Bone marrow (tissue), 2 donors: ENCODE measurements at places on chromosomes 6 and 20.
A peak's percentile ranks its signal among the peaks of the same experiment; 100 is the strongest.

- DNase-seq = no peak
Measured at GRCh38 chr6:167266830-167267555, 24.1 kb upstream of the UNC93A start.

DNA sequence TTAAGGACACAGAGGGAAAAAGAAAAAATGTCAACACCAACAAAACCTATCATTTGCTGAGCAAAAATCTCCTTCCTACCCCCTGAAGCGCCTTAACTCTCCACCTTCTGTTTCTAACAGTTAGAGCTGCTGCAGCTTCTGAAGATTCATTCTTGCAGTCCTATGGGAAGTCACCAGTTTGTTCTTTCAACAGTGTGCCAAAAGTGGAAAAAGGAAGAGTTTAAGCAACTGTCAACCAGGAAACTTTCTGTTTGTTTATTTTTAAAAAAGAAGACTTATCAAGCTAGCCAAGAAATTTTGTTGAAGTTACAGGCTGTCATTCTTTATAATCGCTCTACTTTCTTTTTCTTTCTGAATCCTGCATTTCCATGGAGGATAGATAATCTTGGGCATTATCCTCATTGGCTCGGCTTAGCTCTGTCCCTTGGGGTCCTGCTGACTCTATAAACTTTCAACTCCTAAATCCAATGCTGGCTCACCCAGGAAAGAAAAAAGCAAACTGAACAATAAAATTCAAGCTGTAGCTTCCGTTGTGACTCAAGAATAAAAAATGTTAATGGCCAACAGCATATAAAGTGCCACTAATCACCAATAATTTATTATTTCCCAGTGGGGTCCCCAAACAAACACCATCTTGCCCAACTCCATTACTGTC is 172.8 kb upstream of the CITED2 start:
- no peak for DNase-seq

DNA sequence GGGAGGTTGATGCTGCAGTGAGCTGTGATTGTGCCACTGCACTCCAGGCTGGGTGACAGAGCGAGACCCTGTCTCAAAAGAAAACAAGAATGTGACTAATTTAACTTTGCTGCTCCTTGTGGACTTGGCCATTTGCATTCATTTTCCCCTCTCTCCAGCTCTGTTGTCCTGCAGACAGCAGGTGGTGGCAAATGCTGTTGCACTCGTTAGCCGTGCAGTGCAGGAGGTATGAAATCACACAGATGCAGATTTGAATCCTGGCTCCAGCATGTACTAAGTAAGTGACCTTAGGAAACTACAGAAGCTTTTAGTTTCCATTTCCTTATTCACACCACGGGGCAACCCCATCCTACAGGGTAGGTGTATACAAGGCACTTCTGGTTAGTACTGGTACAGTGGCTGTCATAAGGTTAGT is 9.6 kb upstream of the BEND3 start:
- DNase-seq = no peak

GRCh38 chr6:100212131-100212530 is 218.1 kb upstream of the MCHR2 start:
- no peak for DNase-seq

GRCh38 chr6:157030755-157031154 is 253.6 kb downstream of the ARID1B start:
- DNase-seq = no peak

GRCh38 chr6:63997734-63998133 is 362.1 kb downstream of the PHF3 start:
- DNase-seq = no peak

- no peak for DNase-seq
Measured at GRCh38 chr20:46144432-46145025, 26.4 kb downstream of the CD40 start.

DNA sequence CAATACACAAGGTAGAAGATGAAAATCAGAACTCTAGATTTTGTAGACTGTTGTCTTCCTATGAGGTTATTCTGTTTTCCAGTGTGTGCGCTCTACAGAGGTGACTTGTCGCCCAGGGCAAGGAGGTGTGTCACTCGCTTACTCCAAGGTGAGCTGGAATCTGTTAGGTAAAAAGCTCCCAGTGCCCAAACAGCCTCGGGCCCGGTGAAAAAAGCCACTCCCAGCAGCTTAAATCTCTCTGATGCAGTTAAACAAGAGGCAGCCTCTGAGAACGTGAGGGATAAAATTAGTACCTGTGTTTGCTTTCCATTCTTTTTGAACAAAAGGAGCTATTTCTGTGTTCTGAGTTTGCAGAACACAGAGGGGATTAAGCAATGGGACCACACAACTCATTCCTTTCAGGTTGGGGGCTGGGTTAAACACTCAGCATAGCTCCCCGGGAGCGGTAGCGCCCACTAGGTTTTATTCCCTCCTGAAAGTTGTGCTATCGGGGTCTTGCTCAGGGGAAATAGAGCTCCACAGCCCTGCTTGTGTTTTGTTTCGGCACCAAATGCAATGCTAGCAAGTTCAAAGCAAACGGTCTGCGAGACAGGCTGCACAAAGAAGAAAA is 181.2 kb downstream of the FOXA2 start:
- DNase-seq = no peak

- no peak for DNase-seq
Measured at GRCh38 chr6:139595183-139595582, 220.7 kb upstream of the CITED2 start.

GRCh38 chr6:64084185-64084663 is 448.6 kb downstream of the PHF3 start:
- no peak for DNase-seq

DNA sequence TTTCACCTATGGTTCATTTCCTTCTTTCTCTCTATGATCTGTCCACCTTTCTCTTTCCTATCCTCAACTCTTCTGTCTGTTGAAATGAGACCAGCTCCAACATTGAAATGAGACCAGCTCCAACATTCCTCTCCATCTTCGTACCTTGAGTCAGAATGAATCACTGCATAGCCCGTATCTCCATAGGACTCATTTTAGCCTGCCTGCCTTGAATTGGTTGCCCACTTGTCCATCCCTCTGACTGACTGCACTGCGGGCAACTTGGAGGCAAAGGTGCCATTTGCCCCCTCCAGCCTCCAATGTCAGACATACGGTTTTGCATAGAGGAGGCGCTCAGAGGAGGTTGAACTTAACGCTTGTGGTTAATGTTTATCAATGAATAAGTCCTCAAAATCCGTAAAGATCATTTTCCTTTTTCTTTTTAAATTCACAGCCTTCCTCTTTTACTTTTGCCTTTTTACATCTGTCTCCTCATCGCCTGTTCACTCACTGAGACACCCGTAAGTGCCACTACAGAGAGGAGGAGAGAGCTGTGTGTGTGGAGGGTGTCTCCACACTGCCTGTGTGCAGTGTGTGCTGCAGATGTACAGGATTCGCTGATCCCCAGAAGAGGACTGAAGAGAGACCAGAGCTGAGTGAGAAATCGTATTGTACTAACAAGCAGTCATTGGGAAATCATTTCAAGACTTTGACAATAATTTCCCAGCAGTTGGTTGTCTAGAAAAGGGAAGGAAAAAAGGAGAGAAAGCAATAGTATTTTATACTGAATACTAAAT is 579.6 kb upstream of the MAP3K7 start:
- no peak for DNase-seq

DNA sequence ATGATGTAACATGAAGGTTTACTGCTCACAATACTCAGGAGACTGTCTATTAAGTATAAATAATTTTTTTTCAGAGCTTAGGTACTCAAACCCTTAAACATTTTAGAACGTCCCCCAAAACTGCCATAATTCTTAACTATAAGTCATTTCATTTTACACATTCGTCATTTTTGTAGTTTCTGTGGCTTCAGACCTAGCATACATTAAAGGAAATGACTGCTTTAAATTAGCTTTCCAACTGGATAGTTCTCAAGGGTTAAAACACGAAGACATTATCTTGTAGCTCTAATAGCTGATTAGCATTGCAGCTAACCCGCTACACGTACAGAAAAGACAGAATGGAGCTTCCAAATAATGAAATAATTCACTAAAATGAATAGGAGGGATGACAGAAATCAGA is 24.9 kb upstream of the PLN start:
- DNase-seq = no peak

DNA sequence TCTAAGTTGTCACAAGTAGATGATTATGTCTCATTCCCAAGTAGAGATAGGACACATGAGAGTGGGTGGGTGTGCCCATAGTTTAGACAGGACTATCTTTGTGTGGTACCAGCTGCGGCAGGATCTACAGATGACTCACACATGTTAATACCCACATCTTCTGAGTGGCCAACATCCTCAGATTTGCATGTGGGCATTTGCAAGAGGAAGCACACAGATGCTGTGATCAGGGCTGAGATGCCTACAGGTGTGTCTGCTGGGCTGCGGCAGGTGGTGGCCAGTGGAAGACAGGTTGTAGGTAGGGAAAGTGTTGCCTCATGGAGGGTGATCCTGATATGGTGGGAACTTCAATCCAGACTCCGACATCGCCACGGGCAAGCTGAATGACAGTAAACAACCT is 50.8 kb downstream of the UTRN start:
- peak; percentile 15 for DNase-seq

DNA sequence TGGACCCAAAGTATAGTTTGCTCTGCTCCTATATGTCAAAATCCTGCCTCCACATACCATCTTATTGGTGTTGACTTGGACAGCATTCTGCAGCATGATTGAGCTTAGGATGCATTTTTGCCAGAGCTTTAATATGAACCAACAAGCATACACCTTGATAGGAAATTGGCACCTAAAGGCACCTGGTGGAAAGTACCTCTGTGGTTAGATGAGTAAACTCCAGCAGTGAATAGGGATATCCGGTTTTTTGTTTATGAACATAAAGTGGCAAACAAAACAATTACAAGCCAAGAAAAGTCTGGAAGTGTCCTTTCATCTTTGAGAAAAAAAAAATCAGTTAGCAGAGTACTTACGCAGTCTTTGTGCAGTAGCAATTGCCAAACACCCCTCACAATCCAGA is 6.2 kb upstream of the CYP24A1 start:
- no peak for DNase-seq

- DNase-seq = no peak
Measured at GRCh38 chr20:46975976-46976375, 81.3 kb downstream of the EYA2 start.

- DNase-seq = no peak
Measured at GRCh38 chr6:37254881-37255280, 2.7 kb upstream of the TBC1D22B start.

GRCh38 chr6:155493026-155493693 is 37.5 kb upstream of the NOX3 start:
- DNase-seq = no peak

GRCh38 chr6:159929819-159930218 is 39.0 kb downstream of the MAS1 start:
- DNase-seq = no peak

DNA sequence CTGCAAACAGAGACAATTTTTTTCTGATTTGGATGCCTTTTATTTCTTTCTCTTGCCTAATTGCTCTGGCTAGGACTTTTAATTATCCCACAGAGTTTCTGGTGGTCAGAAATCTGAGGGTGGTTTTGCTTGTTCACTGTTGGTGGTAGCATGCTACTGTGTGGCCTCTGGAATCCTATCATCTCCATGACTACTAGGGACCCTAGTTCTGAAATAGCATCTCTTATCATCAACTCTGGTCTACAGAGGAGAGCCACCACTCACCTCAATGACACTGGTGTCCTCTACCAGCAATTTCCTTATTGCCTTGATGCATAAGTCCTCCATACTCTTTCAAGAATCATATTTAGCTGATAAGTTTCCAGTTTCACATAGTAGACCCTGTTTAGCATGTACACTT is 27.5 kb upstream of the STX11 start:
- DNase-seq = no peak

DNA sequence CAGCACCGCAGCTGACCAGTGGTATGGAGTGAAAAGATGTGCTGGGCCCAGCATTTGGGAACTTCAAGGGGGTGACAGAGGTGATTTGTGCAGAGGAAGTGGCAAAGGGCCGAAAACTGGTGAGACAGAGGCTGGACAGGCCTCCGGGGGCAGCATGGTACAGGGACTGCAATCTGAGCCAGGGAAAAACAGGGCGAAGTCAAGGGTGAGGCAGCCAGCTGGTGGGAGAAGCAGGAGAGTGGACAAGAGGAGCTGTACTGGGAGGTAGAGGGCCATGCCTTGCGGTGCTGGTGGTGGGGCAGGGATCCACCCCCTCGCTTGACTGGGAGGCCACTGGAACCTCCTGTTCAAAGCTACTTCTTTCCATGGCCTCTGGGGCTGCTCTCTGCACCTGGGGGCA is 7.3 kb upstream of the GFRA4 start:
- no peak for DNase-seq

GRCh38 chr6:104728448-104728847 is 131.3 kb downstream of the HACE1 start:
- DNase-seq = no peak

GRCh38 chr6:127451388-127451787 is 7.8 kb downstream of the KIAA0408 start:
- DNase-seq = no peak

DNA sequence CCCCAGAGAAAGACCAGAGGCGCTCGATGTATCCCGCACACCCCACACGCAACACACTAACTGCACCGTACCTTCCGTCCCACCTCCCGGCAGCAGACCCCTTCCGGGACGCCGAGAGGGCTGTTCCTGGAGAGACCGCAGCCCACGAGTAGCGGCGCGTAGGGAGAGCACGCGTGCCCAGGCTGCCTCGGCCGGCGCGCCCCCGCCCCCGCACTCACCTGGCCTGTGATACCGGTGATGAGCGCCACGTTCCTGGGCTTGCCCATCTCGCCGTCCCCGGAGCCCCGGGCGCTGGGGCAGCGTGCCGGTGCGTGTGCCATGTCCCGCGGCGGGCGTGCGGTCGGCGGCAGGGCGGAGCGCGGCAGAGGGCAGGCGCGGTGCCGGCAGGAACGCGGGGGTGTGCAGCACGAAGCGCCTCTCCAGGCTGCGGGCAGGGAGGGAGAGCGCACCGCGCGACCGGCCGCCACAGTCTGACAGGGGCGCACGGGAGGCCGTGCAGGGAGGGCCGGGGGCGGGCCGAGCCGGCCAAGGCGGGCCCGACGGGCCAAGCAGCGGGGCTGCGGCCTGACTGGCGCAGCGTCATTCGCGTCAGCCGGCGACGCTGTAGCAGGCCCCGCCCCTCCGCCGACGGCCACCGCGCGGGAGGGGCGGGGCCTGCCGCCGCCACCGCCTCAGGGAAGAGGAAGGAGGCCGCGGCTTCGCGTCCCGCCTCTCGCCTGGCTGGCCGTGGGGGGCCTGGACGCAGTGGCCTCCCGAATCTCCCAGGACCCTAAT is at the start of gene GMDS:
GMDS (minus strand) TSS at position 503 of the 774 bp plus-strand sequence.
- DNase-seq = peak; percentile 33
